Stimulated activated CD4-positive, alpha-beta T cell treated with anti-CD3 and anti-CD28 coated beads, TNF-alpha, amount 100 ng/mL, for 48 hours (primary cell): ENCODE measurements at places on chromosomes 16 and 17.

GRCh38 chr17:19741832-19742457 is 6.2 kb downstream of the ALDH3A1 start:
- DNase-seq, result no peak

GRCh38 chr17:66829386-66829864 is 5.5 kb upstream of the CACNG5 start:
- no peak for DNase-seq

- DNase-seq, result no peak
Observed at GRCh38 chr17:51133365-51133764, 12.7 kb upstream of the SPAG9 start.

DNA sequence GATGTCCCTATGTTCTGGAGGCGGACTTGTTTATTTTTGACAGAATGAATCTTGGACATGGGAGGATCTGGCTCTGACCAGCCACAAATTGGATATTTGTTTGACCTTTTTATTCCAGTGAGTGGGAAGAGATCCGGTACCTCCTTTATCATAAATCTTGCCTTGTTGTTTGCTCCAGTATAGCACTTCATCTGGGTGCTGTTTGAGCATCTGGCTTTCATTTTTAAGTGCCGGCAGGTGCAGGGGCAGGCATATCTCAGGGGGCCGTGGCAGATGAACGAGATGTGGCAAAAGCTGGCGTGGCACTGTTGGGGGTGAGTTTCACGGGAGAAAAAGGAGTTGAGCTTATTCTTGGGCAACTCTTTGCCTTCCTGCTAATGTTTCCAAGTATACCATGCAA is 37.8 kb downstream of the MSI2 start:
- no peak for DNase-seq

DNA sequence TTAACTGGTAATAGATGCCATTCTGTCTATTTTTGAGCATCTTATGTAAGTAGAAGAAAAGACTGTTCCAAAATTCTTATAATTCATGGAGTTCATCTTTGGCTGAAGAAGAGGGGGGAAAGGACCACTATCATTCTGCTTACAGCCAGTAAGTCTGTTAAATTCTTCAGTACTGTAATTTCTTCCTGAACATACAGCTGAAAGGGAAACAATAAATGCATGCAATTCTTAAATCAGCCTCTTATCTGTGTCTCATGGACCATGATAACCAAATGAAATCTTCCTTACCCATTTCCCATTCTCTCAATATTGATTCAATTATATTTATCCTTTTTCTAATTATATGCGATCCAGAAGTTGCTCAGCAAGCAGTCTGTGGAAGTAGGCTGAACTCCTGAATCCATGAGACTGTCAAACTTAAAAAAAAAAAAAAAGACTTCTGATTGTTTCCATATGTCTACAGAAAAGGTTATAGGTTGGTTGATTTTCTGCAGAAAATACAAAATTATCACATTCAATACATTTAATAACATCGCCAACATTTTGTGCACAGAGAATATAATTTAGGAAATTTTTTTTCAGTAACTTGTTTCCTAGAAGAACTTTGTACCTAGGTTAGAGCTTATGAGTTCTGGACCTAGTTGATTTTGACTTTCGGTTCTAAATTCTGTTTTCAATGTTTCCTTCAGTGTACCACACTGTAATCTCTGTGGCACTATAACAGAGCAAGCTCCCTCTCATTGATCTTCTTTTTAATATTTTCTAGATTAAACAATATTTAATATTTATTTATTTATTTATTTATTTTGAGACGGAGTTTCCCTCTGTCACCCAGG is 1.2 kb upstream of the ABCA9 start:
- DNase-seq, result no peak

GRCh38 chr17:82250868-82251500 is 22.1 kb downstream of the SLC16A3 start:
- no peak for DNase-seq

GRCh38 chr16:80231888-80232287 is 308.9 kb upstream of the DYNLRB2 start:
- no peak for DNase-seq

GRCh38 chr17:73954951-73955350 is 248.5 kb upstream of the RPL38 start:
- no peak for DNase-seq

DNA sequence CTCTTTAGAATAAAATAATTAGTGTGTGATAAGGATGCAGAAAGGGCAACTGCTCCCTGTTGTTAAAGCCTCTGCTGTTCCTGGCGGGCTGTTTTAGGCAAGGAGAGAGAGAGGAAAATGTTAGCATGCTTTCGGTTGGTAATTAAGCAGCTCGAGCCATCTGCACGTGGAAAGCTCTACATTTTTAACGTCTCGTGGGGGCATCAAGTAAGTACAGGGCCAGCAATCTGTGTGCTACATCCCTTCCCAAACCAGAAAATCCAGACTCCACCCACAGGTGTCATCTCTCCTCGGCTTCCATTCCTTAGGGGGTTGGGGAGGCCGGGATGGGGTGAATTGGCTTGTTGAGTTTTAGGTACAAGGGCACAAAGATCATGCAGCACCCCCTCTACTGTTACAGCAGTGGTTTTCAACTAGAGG is 62.4 kb upstream of the MARCHF10 start:
- DNase-seq, result no peak

GRCh38 chr16:2757344-2757743 is 4.9 kb downstream of the SRRM2 start:
- no peak for DNase-seq

DNA sequence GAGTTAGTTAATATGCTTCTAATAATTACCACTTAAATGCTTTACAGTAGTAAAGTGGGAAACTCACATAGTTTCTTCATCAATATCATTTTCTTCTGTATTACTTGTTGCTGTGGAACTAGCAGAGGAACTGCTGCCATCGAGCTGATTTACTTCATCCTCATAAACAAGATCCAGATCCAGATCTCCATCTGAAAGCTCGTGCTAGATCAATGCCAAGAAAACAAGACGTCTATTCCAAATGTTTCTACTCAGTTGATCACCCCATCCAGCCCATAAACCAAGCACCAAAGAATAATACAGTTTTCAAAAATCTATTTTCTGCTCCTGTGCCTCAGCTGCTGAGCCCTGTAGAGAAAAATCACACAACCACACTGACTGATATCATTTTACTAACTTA is 59.1 kb downstream of the TRIM37 start:
- DNase-seq, result no peak

GRCh38 chr17:36545465-36546417 is 1.0 kb downstream of the GGNBP2 start:
- peak; percentile 91 for DNase-seq

DNA sequence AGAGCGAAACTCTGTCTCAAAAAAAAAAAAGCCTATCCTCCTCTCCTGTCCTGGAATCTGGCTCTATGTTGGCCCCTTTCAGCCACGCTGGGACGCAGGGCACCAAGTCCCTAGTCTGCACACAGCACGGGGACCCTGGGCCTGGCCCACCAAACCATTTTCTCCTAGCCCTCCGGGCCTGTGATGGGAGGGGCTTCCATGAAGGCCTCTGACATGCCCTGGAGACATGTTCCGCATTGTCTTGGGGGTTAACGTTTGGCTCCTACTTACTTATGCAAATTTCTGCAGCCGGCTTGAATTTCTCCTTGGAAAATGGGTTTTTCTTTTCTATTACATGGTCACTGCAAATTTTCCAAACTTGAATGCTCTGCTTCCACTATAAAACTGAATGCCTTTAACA is 12.6 kb upstream of the GPT2 start:
- no peak for DNase-seq

- no peak for DNase-seq
Observed at GRCh38 chr17:1073241-1073962, 76.5 kb downstream of the TIMM22 start.

DNA sequence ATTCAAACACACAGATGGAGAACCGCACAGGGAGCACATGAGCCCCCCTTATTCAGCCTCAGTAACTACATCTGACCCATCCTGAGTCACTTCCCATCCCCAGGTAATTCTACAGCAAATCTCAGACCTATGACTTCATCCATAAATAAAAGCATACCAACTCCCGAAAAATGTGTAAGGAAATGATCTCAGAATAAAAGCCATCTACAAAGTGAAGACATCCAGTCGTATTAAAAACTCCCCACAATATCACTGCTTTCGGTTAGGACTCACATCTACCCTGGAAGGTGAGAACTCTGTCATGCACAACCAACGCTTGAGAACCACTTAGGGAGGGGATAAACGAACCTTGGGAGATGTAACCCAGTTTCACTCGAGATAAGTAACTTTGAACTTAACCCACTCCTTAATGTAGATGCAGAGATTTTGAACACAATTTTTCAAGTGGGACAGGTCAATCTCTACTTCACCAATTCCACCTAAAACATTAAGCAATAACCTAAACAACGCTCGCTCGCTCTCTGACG is 1.3 kb downstream of the USP36 start:
- DNase-seq, result no peak

DNA sequence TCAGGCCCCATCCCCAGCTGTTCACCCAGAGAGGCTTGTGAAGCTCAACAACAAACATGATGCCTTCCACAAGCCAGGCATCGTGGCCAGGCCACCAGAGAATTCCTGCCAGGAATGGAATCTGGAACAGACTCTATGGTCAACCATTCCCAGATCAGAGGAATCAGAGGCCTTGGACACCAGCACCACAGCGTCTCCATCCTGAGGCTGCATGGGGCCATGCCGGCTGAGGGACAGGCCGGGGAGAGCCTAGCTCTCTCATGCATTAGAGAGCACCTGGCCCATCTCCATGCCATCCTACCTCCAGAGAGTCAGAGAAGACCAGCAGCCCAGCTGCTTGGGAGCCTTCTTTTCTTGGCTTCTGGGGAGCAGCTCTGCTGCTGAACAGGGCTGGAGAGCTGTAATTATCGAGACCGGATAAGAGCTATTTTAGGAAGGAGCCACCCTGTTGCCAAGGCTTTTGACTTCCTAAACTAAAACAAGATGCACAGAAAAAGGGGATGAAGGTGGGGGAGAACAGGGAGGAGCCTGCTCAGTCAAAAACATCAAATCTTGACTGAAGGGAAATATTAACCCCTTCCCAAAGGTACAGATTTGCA is 24.5 kb upstream of the MTMR4 start:
- DNase-seq, result no peak

- DNase-seq, result no peak
Observed at GRCh38 chr17:78238823-78239488, 7.5 kb downstream of the TMEM235 start.

- no peak for DNase-seq
Observed at GRCh38 chr16:79351927-79352326, 248.6 kb downstream of the MAF start.

- DNase-seq, result no peak
Observed at GRCh38 chr16:71364133-71364681, 5.7 kb downstream of the CALB2 start.
